ENCODE measurements at places on chromosomes 7 and 10. TPM values are rescaled to one million over a fixed set of nuclear protein-coding genes. Genes with fewer than 3 reads are reported as not detected.
A peak's percentile ranks its signal among the peaks of the same experiment; 100 is the strongest.

DNA sequence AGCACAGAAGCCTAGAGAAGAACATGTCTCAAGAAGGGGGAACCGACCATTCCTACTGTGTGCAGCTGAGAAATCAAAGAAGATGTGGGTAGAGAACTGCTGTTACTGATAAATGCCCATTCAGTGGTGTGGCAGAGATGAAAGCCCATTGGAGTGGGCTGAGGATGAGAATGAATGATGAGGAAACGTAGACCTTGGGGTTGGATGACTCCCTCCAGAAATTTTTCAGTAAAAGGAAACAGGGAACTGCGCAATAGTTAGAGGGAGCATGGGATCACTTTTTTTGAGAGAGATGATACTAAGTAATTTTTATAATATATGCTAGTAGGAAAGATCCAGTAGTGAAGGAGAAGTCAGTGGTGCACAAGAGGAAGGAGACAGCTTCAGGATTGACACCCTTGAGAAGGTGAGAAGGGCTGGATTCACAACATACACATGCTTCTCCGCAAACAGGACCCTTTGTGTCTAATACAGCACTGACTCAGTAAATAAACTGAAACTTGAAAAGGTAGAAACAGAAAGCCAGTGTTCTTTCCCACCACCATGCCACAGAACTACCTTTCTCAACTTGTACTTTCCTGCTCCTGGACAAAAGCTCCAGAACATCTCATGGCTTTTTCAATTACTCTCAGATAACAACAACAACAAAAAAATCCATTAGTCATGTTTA is 104.7 kb upstream of the IL6 start:
- peaks cover 67% of the 10 kb centered on the region for H3K27me3 ChIP-seq
- H3K4me1 ChIP-seq: peaks cover 2% of the 10 kb centered on the region
- no peak overlapping the region for H3K27ac ChIP-seq
- no peak for DNase-seq
- H3K36me3 ChIP-seq: no peaks in the 10 kb centered on the region
- H3K4me3 ChIP-seq: no peak overlapping the region

Gene ADRA2A
- not detected for total RNA-seq

Gene NUTM2D
- 2.7 TPM for total RNA-seq

DNA sequence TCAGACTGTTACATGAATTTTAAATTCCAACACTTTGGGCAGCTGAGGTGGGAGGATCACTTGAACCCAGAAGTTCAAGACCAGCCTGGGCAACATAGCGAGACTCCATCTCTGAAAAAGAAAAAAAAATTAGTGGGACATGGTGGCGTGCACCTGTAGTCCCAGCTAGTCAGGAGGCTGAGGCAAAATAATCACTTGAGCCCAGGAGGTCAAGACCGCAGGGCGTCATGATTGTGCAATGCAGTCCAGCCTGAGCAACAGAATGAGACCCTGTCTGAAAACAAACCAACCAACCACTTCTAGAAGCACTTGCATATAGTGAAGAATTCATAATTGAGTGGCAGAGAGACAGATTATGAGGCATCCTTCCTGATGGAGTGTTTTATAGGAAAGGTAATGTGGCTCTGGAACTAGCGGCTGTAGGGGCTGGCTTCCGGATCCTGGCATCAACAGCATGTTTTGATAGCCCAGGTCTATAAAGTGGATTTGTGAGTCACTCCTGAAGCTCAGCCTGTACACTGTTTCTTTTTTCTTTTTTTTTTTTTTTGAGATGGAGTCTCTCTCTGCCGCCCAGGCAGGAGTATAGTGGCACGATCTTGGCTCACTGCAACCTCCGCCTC is 40.3 kb upstream of the RSBN1L start:
- H3K4me1 ChIP-seq: no peaks in the 10 kb centered on the region
- no peak overlapping the region for H3K4me3 ChIP-seq
- no peak overlapping the region for H3K27ac ChIP-seq

Gene SPDYE16
- 0.14 TPM for total RNA-seq

GRCh38 chr7:92528958-92529264 is 316 bp downstream of the RBM48 start:
- peaks cover 20% of the 10 kb centered on the region for H3K4me1 ChIP-seq
- DNase-seq: no peak
- peak overlapping the region; percentile 92 for H3K4me3 ChIP-seq
- H3K27me3 ChIP-seq: no peaks in the 10 kb centered on the region
- peaks cover 31% of the 10 kb centered on the region for H3K36me3 ChIP-seq

DNA sequence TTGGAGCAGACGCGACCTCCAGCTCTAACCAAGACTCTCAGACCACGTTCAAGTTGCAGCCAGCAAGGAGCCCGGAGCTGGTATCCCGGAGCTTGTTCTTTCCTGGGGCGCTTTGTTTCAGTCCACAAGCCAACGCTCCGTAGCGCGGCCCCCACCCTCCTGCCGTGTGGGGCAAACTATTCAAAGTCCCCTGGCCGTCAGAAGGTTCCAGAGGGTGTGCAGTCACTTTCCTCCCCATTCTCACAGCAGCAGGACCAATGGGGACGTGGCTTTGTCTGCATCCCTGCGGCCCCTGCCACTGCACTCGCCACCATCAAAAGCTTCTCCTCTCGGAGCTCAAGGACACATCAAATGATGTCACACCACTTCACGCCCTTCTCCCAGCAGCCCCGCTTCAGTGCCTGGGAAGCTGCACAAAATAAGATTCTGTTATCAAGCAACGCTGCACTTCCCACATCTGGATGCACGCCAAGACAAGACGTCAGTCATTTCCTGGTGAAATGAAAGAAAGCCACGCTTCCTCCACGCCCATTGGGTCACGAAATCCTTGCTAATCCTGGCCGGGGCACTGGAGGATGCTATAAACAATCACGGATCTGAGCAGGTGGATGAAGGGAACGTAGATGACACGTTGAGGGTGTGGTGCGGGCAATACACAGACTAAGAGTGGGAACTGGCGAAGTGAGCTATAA is 348.2 kb downstream of the PTPRN2 start:
- H3K4me3 ChIP-seq: no peak overlapping the region
- no peaks in the 10 kb centered on the region for H3K27me3 ChIP-seq
- DNase-seq: no peak

Gene CALN1
- total RNA-seq: not detected

GRCh38 chr10:113252650-113253618 is 299.9 kb upstream of the HABP2 start:
- H3K4me3 ChIP-seq: no peak overlapping the region
- no peak overlapping the region for H3K27ac ChIP-seq
- H3K4me1 ChIP-seq: no peaks in the 10 kb centered on the region
- no peaks in the 10 kb centered on the region for H3K36me3 ChIP-seq
- no peak for DNase-seq
- no peaks in the 10 kb centered on the region for H3K27me3 ChIP-seq

Data from activated T-helper 2 cell treated with anti-CD3 and anti-CD28 coated beads, Interferon-gamma antibody, Interleukin-2, Interleukin-4, amounts not matched to agents 10 μg/mL and 5 μg/mL and 100 μg/mL, durations not matched to agents 14 hours and 24 hours and 36 hours (primary cell).